Activated B cell treated with CpG ODN at 0.5 μM for 24 hours (primary cell): ENCODE measurements at places on chromosomes 13 and 19.

DNA sequence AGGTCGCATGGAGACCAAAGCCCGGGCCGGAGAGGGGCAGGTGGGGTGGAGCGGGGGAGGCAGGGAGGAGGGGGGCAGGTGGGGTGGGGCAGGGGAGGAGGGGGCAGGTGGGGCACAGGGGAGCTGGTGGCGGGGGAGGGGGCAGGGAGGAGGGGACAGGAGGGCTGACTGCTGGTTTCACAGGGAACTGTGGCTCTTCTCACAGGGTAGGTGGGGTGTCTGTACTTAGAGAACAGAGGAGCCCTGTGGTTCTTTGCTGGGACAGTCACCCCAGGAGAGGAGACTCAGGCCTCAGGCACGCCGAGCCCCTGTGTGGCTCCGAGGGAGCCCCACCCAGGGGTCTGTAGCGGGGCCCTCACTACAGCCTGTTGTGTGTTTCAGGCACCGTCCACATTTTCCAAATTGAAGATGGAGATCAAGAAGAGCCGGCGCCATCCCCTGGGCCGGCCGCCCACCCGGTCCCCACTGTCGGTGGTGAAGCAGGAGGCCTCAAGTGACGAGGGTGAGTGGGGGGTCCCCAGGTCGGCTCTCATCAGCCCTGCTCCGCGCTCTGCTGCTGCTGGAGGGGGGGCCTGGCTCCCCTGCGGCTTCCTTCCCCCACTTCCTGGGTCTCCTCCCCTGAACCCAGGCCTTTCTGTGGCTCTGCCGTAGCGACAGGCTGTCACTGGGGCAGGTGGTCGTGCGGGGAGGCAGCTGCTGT, 162.7 kb downstream of the KDM4B start:
- H3K27me3 ChIP-seq = no peaks in the 10 kb centered on the region
- peaks cover 88% of the 10 kb centered on the region for H3K4me1 ChIP-seq
- peaks cover 43% of the 10 kb centered on the region for H3K36me3 ChIP-seq
- peak; percentile 48 for DNase-seq

- no peak overlapping the region for H3K4me3 ChIP-seq
- H3K4me1 ChIP-seq = no peaks in the 10 kb centered on the region
- H3K27me3 ChIP-seq = no peaks in the 10 kb centered on the region
- DNase-seq = no peak
- H3K36me3 ChIP-seq = no peaks in the 10 kb centered on the region
These were observed 39.3 kb downstream of the LMO7 start for GRCh38 chr13:75675421-75675820.

GRCh38 chr13:39590466-39591036, 12.4 kb downstream of the LHFPL6 start:
- no peaks in the 10 kb centered on the region for H3K27me3 ChIP-seq
- no peaks in the 10 kb centered on the region for H3K36me3 ChIP-seq
- no peak for DNase-seq
- no peaks in the 10 kb centered on the region for H3K4me1 ChIP-seq
- no peak overlapping the region for H3K27ac ChIP-seq
- no peak overlapping the region for H3K4me3 ChIP-seq

DNA sequence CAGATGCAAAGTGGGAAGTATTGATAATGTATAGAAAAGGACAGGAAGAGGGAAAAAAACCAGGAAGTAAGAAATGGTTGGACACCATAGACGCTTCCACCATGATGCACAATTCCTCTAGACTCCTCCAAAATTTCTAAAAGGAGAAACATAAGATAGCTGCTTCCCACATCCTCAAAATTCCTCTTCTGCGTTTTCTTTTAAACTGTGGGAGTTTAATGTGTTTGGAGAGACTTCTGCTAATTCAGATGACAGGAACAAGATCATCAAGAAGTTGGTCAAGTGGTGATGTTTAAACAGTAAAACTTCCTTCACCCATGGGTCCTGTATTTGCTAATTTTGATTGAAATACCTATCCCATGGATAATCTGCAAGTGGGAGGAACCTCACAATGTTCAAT, 130.2 kb downstream of the IRS2 start:
- H3K27me3 ChIP-seq = no peaks in the 10 kb centered on the region
- H3K4me3 ChIP-seq = no peak overlapping the region
- no peak overlapping the region for H3K27ac ChIP-seq
- H3K4me1 ChIP-seq = peaks cover 4% of the 10 kb centered on the region
- DNase-seq = no peak
- no peaks in the 10 kb centered on the region for H3K36me3 ChIP-seq

- no peak for DNase-seq
- peaks cover under 1% of the 10 kb centered on the region for H3K4me1 ChIP-seq
- H3K27ac ChIP-seq = no peak overlapping the region
- no peak overlapping the region for H3K4me3 ChIP-seq
These were observed 5.5 kb downstream of the SACS start for GRCh38 chr13:23427881-23428528.

DNA sequence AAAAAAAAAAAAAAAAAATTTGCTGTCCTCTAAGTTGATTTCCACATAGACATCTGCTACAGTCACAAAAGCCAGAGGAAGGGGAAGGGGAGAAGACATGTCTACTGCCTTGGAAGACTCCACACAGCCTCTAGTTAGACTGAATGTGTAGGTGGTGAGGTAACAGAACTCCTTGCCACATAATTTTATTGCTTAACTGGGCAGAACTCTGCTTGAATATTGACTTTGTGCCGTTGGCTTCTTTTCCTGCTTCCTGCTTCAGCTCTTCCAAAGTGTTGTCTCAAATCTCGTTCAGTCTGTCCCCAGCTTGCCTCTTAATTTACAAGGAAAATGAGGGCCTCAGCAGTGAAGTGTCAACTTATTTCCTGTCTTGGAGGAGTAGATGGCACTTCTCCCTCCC, 37.1 kb downstream of the ESD start:
- H3K27me3 ChIP-seq = peaks cover 1% of the 10 kb centered on the region
- no peak overlapping the region for H3K4me3 ChIP-seq
- no peak for DNase-seq

GRCh38 chr13:94886191-94886590, 173.8 kb upstream of the SOX21 start:
- DNase-seq = no peak
- no peaks in the 10 kb centered on the region for H3K36me3 ChIP-seq
- no peak overlapping the region for H3K27ac ChIP-seq
- H3K27me3 ChIP-seq = no peaks in the 10 kb centered on the region

DNA sequence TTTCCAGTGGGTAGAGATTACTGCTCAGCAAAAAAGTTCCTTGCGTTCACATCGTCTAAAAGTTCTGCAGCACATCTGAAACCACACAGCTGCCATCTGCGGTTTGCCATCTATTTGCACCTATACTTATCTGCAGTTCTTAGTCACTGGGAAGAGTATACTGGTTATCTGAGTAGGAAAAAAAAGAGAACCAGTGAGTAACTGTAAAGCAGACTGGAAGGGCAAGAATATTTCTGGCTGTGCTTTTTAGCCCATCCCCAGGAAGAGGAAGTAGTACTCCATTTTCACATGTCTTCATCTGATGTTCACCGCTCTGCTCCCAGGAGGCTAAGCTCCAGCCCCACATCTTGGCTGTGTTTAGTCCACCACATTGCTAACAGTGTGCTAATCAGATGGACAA, 35.6 kb downstream of the EFNB2 start:
- H3K4me1 ChIP-seq = peaks cover 4% of the 10 kb centered on the region
- H3K4me3 ChIP-seq = no peak overlapping the region
- no peak for DNase-seq
- no peak overlapping the region for H3K27ac ChIP-seq
- H3K27me3 ChIP-seq = peaks cover 37% of the 10 kb centered on the region

GRCh38 chr13:19864024-19864745, 736 bp upstream of the ZMYM5 start:
- H3K36me3 ChIP-seq = peaks cover 15% of the 10 kb centered on the region
- H3K4me3 ChIP-seq = peak overlapping the region; percentile 89
- H3K27ac ChIP-seq = peak overlapping the region; percentile 96

DNA sequence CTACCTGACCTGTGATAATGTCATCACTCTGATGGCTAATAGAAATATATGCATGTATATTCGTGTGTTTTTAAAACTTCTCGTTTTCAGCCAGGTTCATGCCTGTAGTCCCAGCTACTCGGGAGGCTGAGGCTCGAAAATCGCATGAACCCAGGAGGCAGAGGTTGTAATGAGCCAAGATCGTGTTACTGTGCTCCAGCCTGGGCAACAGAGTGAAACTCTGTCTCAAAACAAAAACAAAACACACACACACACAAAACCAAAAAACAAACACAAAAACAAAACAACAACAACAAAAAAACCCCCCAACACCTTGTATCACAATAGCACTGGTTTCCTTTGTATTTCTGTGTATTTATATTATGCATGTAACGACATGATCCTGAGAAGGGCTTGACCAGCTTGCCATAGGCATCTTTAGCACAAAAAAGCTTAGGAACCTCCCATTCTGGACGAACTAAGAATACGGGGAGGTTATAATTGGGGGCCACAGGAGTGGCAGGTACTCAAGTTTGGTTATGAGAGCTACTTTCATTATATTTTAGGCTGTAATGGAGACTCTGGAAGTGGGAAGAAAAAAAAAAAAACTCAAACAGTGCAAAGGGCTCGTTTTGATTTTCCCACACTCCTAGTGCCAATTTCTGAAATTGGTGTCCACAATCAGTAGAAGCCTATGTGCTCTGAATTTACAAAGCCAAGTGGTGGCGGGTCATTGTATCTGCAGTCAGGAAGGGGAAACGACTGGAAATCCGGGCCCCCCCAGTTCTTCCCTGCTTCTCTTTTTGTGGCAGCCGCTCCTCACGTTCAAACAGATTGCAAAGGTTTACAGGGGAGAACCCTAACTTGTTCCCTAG, 1.2 kb upstream of the ACP7 start:
- no peak overlapping the region for H3K4me3 ChIP-seq
- H3K4me1 ChIP-seq = peaks cover 7% of the 10 kb centered on the region
- H3K27me3 ChIP-seq = peaks cover 40% of the 10 kb centered on the region
- no peaks in the 10 kb centered on the region for H3K36me3 ChIP-seq
- DNase-seq = no peak

DNA sequence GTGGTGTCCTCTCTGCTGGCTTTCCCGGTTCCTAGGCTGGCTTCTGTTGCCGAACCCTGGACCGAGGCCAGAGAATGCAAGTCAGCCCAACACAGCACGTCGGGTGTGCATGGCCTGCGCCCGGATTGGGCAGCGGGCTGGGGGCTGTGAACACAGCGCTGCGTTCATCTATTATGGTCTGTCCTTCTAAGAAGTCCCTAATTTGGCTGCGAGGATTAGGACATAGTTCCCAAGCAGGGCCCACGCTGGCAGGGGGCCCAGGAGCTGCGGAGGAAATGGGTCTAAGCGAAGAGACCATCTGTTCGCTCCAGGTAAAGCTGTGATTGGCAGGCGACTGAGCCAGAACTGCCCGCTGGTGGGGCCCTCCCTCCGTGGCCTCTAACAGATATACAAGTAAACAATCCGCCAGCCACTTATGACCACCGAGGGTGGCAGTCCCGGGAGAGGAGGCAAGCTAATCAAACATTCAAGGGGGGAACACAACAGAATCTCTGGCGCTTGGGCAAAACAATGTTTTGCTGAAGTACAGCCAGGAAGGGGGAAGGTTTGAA, 6.0 kb downstream of the SYCE2 start:
- no peak overlapping the region for H3K27ac ChIP-seq
- H3K4me3 ChIP-seq = no peak overlapping the region
- H3K4me1 ChIP-seq = peaks cover 12% of the 10 kb centered on the region
- no peaks in the 10 kb centered on the region for H3K27me3 ChIP-seq
- H3K36me3 ChIP-seq = no peaks in the 10 kb centered on the region
- no peak for DNase-seq

DNA sequence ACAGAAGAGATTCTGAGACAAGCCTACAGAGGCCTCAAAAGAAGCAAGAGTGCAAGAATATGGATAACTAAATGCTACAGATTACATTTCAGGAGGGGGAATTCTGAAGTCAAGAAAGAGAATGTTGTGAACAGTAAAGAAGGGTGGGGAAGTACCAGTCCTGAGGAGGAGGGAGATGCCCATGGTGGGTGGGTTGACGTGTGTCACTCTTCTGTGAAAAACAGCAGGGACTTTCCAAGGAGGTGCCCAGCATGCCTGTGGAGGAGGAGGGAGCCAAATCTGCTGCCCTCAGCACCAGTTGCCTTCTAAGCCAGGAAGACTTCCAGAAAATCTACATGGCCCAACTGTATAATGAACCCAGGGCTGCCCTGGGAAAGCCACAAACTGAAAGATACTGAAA, 87.7 kb downstream of the SGCG start:
- H3K27ac ChIP-seq = no peak overlapping the region
- H3K4me1 ChIP-seq = peaks cover 4% of the 10 kb centered on the region
- no peak overlapping the region for H3K4me3 ChIP-seq
- DNase-seq = no peak

DNA sequence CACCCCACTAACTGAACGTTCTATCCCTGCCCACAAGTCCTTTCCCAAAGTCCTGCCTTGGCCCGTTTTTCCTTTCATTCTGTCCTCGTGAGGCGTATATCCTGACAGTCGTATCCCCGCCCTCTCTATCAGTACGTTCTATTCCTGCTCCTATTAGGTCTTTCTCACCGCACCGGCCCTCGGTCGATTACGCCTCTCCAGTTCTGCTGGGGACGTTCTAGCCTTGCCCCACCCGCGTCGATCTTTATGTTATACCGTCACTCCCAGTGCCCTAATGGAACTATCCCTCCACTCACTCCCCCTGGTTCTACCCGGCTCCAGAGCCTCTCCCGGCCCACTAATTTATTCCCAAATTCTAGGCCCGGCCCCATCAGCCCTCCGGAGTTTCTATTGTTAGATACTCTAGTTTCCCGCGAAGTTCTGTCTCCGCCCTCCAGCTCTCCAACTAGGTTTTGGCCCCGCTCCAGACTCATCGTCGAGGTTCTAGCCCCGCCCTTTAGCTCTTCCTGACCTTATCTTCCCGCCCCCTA, 2.0 kb downstream of the PLAUR start:
- H3K27ac ChIP-seq = peak overlapping the region; percentile 24
- H3K4me3 ChIP-seq = peak overlapping the region; percentile 80
- no peaks in the 10 kb centered on the region for H3K36me3 ChIP-seq
- DNase-seq = no peak
- H3K27me3 ChIP-seq = peaks cover 9% of the 10 kb centered on the region

DNA sequence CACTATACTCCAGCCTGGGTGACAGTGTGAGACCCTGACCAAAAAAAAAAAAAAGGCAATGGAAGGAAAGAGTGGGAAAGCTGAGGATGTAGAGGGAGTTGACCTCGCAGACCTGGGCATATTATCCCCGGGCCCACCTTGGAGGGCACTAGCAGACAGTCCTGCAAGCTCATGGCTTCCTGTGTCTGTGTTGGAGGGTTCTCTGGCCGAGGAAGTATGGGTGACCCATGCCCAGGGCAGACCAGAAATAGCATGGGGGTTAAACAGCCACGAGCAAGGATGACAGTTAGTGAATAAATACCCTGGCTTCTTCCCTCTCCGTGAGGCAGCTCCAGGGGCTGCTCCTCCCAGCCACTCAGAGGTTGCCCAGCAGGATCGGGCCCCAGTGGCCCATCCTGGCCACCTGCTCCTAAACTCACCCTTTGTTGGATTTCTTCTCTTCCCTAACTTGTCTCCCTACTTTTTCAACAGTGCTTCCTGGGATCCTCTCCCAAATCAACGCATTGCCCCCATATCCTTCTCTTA, 485.8 kb downstream of the ZNF536 start:
- no peak for DNase-seq
- no peak overlapping the region for H3K4me3 ChIP-seq
- no peak overlapping the region for H3K27ac ChIP-seq
- H3K4me1 ChIP-seq = no peaks in the 10 kb centered on the region
